ENCODE measurements at places on chromosomes 1 and 21. TPM values are rescaled to one million over a fixed set of nuclear protein-coding genes. Genes with fewer than 3 reads are reported as not detected.

DNA sequence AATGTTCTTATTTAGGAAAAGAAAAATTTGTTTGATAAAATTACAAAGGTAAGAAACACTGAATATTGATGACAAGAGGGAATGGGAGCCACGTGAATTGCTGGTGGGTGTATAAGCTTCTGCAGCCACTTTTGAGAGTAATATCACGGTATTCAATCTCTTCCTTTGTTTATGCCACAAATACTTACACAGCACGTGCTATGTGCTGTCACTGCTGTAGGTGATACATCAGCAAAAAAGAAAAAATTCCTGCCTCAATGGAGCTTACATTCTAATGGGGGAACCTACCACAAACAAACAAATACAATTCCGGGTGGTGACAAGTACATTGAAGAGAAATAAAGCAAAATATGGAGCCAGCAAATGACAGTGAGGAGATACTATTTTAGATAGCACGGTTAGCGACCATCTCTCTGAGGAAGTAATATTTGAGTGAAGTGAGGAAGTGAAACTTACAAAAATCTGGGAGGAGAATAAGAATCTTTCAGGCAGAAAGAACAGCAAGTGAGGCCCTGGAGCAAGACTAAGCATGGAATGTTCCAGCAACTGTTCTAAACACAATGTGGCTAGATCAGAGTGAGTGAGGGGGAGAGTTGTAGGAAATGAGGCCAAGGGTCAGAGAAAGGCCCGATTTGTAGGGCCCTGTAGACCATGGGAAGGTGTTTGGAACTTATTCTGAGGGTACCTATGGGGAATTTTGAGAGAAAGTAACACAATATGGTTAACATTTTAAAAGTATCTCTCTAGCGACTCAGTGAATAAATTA, 2.6 kb upstream of the FCRLB start:
- DNase-seq, result no peak
- no peak overlapping the region for H3K4me3 ChIP-seq
- peaks cover 17% of the 10 kb centered on the region for H3K4me1 ChIP-seq
- no peak overlapping the region for H3K27ac ChIP-seq
- H3K27me3 ChIP-seq, result no peaks in the 10 kb centered on the region

- peaks cover 24% of the 10 kb centered on the region for H3K36me3 ChIP-seq
- H3K4me3 ChIP-seq, result no peak overlapping the region
- no peaks in the 10 kb centered on the region for H3K4me1 ChIP-seq
- no peak overlapping the region for H3K27ac ChIP-seq
These were observed 51.2 kb downstream of the DESI2 start for GRCh38 chr1:244704107-244704506.

Gene LRRC53
- total RNA-seq, result not detected

Gene RXRG
- total RNA-seq, result not detected
